ENCODE measurements at places on chromosomes 5 and 9. TPM values are rescaled to one million over a fixed set of nuclear protein-coding genes. Genes with fewer than 3 reads are reported as not detected.

DNA sequence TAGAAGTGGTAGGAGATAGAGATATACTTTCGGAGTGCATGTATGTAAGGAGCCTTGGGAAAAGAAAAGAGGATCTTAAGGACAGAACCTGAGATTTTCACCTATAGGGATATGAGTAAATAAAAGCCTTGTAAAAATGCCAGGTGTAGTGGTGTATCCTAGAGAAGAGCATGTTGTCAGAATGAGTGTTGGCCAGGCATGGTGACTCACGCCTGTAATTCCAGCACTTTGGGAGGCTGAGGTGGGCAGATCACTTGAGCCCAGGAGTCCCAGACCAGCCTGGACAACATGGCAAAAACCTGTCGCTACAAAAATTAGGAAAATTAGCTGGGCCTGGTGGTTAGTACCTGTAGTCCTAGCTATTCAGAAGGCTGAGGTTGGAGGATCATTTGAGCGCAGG is 76.0 kb downstream of the IPO11 start:
- DNase-seq: no peak

- DNase-seq: no peak
Observed at GRCh38 chr9:17487467-17487866, 91.4 kb upstream of the SH3GL2 start.

DNA sequence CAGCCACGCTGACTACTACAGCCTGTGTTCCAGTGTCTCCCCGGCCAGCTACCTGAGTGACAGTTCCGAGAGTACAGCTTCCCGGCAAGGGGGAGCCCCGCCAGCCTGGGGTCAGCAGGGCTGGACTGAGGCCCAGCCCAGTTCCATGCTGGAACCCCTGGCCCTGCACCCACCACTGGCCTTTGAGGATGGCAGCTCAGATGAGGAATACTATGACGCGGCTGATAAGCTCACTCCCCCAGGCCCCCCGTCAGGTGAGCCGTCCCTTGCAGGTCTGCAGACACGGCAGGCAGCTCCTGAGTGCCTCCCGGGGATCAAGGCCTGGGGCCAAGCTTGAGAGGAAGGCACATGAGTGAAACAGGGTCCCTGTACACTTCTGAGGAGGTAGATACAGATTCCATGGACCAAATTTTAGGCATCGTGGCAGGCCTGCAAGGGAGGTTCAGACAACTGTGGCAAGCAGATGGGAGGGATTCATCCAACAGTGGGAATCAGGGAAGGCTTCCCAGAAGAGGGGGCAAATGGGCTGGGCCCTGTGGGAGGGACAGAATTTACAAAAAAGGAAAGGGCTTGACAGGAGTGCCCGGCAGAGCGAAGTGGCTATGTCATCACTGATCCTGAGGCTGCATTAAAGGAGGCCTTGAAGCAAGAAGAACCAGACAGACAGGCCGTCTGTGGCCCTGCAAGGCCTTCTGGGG is 12.8 kb upstream of the TRMT10B start:
- DNase-seq: no peak

DNA sequence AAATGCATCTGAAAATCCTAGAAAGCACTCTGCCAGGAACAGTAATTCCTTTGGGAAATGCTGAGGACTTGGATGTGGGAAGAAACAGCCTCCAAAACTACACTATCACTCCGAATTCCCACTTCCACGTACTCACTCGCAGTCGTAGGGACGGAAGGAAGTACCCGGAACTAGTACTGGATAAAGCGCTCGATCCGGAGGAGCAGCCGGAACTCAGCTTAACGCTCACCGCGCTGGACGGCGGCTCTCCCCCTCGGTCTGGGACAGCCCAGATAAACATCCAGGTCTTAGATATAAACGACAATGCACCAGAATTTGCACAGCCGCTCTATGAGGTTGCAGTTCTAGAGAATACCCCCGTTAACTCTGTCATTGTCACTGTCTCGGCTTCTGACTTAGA is 786 bp downstream of the PCDHB3 start:
- DNase-seq: no peak

DNA sequence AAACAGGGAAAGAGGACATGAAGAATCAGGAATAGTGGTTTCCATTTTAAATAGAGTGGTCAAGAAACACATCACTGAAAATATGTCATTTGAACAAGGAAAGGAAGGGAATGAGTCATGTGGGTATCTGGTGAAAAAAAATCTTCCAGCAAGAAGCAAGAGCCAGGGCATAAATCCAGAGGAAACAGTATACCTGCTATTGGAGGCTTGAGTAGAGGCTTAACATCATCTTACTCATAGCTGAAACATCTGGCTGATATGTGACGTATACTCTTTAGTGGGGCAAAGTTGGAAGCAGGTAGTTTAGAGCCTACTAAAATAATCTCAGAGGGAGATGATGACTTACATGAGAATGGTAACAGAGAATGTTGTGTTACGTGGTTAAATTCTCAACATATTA is 517.2 kb downstream of the CAAP1 start:
- DNase-seq: no peak

C5orf52 gene
- total RNA-seq: not detected

- no peak for DNase-seq
Observed at GRCh38 chr5:135434591-135435466, 12.3 kb downstream of the DCANP1 start.

PPP3R2 gene
- not detected for total RNA-seq

DNA sequence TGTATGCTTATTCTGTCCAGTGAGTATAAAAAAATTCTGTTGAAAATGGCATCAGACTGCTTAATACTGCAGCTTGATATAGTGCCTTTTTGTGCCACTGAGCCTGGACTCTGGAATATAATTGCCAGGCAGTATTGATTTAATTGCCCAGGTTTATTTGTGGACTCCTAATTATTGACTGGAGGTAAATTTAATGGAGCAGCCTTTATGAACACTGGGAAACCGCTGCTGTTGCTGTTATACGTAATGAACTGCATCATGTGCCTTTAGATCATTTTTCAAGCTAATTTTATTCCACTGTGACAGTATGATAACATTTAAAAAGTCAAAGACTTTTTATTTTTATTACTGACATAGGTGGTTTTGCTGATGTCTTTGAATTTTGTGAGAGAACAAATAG is 90.2 kb upstream of the SH3GL2 start:
- no peak for DNase-seq

DNA sequence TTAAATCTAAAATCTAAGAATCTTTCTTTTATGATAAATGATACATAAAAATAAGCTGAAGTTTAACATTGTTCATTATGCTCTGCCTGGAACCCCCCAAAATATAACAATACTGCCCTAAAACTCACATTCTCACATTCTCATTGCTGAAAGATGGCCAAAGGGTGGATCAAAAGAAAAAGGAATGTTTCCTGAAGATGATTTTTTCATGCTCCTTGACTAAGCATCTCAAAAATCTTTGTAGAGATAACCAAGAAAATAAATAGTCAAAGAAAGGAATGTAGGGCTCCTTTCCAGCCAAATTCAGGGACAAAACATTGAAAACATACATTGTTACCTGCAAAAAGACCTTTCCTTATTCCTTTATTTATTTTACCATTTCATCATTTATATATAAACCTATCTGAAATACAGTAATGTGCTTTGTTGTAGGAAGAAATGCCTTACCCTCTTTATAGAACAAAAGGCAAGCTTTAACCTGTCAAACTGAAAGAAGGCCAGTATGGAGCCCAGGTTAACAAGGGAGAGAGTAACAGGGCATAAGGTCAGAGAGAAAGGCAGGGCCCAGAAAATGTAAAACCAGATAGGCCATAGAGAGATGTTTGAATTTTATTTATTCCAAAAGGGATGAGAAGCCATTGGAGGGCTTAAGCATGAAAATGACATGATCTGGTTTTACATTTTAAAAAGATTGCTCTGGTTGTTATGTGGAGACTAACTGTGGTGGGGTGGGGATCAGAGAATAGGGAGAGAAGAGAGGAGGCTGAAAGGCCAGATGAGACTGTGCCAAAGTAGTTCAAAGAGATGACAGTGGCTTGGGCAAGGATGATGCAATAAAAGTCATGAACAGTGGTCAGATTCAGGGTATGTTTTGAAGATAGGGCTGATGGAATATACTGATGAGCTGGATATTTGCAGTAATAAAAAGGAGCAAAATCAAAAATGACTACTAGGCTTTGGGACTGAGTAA is 37.3 kb upstream of the CDK5RAP2 start:
- DNase-seq: no peak

DNA sequence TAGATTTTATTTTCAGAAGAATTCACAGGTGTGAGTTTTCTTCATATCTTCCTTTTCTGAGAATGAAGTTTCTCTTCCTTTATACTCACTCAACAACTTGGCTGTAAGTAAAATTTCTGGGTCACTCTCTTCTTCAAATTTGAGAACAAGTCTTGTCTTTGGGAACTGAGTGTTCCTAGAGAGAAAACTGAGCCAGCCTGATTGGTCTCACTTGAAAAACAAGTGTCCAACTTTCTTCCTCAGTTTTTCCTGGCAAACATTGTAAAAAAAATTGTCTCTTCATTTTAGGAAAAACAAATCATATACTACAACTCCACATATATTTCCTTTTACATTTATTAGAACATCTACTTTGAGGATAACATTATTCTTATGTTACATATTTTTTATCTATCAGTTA is 156.1 kb upstream of the GHR start:
- no peak for DNase-seq

SCGB3A2 gene
- not detected for total RNA-seq

GRCh38 chr5:93407454-93407853 is 173.6 kb downstream of the NR2F1-AS1 start:
- no peak for DNase-seq
